Tracheal epithelial cell (primary cell): ENCODE measurements at places on chromosomes 11 and 22. TPM values are rescaled to one million over a fixed set of nuclear protein-coding genes. Genes with fewer than 3 reads are reported as not detected.

KCTD14 gene
- 1.9 and 6.0 TPM in 2 replicates for total RNA-seq

NXPE2 gene
- total RNA-seq: not detected in 2 replicates

EMID1 gene
- 0.96 TPM in 1 of 2 replicates, not detected in the other for total RNA-seq

FAM180B gene
- total RNA-seq: not detected in 2 replicates

ZNF280B gene
- 0.21 and 0.24 TPM in 2 replicates for total RNA-seq

MAP6 gene
- 0.48 TPM in 1 of 2 replicates, not detected in the other for total RNA-seq

NUDT8 gene
- total RNA-seq: 10.6 and 14.7 TPM in 2 replicates

COMMD9 gene
- total RNA-seq: 20.0 and 26.3 TPM in 2 replicates

BLID gene
- total RNA-seq: 0.24 TPM in 1 of 2 replicates, not detected in the other

OR4C3 gene
- not detected in 2 replicates for total RNA-seq
